ENCODE measurements at places on chromosomes 1 and 21.
A peak's percentile ranks its signal among the peaks of the same experiment; 100 is the strongest.

GRCh38 chr1:57134803-57135202, 169.0 kb upstream of the C8B start:
- DNase-seq, result no peak

DNA sequence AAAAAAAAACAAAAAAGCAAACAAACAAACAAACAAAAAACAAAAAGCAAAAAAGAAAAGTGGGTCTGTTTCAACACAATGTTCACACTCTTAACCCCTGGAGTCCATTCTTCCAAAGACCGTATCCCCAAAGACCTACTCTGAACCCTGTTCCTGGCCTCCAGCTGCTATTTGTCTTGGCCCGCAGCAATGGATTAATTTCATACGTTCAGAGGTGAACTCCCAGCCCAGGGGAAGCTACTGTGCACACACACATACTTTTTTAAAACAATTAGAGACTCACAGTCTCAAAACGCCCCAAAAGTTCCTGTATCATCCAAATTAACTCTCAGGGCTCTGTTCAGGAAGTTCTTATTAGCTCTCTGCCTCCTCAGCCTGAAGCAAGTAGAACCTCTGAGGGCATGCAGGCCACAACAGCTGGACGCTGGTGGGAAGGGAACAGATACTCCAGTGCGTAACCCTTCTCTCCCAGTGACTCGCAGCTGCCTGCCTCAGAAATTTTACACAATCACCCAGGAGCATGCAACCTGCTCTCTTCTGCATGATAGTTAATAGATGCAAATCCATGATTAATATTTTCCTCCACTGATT, 395.4 kb downstream of the RRAGC start:
- no peak for DNase-seq

DNA sequence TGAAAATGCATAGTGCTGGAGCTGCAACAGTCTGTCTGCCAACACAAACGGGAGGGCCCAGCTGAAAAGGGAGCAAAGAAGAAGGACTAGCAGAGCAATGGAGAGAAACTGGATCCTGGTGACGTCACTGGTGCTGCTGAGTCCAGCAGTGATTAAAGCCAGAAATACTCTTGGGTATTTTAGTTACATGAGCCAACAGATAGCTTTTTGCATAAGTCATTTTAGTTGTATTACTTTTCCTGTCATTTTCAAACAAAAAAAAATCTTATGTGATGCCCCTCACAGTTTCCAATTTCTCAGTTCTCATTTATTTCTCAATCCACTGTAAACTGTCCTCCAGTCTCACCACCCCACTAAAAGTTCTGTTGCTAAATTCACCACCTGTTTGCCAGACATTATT, 38.7 kb upstream of the NEK7 start:
- DNase-seq, result no peak

GRCh38 chr21:28758883-28759242, 233.8 kb downstream of the LTN1 start:
- DNase-seq, result no peak

GRCh38 chr1:236718328-236718727, 32.0 kb downstream of the ACTN2 start:
- no peak for DNase-seq

GRCh38 chr21:41011098-41011731, 156.7 kb upstream of the BACE2 start:
- DNase-seq, result no peak

DNA sequence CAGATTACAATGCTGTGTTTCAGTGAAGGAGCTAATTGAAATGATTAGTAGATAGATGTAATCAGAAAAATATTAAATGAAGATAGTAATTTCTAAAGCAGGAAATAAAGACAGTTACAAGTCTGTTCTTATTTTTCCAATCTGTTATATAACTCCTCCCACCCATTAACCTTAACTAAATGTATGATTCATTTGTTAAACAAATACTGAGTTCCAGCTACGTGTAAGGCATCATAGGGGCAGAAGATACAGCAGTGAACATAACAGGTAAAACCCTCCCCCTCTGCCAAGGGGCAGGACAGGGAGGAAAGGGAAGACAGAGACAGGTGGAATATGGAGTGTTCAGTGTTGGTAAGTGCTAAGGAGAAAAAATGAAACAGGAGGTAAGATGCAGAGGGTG, at the start of gene FAM177B:
Gene FAM177B, plus strand, starts transcription at position 231 of the 400 bp plus-strand sequence. CDS start 9,344 bp downstream, outside the sequence.
- DNase-seq, result no peak

- no peak for DNase-seq
These were observed 3.7 kb downstream of the KAZN start for GRCh38 chr1:14602136-14602535.

GRCh38 chr1:89364954-89365550, 1.2 kb downstream of the GBP6 start:
- DNase-seq, result no peak

DNA sequence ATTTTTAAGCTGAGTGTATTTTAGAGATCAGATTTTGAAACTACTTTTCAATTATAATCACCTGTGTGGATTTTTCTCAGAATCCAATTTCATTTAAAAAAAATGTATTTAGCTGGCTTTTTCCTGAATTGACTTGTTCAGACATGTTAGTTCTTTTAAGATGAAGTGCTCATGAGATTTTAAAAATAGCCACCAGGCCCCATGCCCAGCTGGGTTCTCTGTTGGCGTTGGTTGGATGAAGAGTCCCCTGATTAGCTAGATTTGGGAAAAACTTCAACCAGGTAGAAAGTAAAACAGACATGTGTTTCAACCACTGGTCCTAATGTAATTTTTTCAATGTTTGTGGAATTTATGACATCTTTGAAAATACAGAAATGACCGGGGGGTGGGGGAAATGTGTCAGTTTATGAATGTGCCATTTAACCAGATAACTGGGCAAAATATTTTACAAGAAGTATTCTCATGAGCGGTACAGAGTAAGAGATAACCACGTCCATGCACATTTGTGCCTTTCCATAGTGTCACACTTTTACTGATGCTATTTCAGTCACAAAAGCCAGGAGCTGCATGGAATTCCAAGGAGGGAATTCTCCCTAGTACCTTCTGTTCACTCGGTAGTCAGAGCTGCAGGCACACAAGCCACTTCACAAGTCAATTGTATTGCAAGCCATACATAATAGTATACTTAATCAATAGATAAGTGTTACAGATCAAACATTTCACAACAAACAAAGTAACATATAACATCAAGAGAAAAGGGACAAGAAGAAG, 51.1 kb downstream of the KCNK1 start:
- DNase-seq, result no peak

- no peak for DNase-seq
These were observed 5.5 kb upstream of the JUN start for GRCh38 chr1:58789322-58789856.

DNA sequence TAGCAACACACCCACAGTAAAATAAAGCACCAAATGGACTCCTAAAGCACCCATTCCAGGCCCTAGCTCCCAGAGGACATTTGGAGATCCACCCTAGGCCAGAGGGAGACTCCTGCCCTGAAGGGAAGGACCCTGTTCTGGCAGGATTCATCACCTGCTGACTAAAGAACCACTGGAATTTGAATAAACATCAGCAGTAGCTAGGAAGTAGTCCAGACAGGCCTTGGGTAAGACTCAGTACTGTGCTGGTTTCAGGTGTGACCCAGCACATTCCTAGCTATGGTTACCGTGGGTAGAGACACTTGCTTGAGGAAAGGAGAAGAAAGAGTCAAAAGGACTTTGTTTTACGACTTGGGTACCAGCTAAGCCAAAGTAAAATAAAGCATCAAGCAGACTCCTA, 92.7 kb upstream of the LRRC7 start:
- no peak for DNase-seq

DNA sequence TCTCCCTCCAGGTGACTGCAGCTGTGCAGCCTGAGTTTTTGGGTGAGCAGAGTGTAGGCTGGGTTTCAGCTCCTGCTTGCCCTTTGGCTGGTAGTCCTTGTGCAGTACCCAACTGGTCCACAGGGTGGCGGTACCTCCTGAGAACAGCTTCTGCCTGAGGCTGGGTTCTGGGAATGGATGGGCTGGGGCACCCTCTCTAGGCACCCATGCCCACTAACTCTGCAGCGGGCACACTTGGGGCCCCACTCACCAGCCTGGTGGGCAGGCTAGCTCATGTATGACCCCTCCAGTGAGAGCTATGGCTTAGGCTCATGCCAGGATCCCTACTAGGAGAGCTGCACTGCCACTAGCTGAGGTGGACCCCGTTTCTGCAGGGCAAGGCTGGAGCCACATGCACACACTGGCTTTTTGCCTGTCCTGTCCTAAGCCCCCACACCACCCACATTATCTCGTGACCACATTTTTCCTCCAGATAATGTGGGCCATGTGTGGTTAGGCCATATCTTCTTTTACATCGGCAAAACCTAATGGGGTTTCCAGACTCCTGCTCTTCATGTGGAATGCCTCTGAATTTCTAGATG, 15.5 kb upstream of the GSTM4 start:
- DNase-seq, result peak; percentile 72

GRCh38 chr1:235329139-235329902, 951 bp downstream of the GGPS1 start:
- peak; percentile 74 for DNase-seq

DNA sequence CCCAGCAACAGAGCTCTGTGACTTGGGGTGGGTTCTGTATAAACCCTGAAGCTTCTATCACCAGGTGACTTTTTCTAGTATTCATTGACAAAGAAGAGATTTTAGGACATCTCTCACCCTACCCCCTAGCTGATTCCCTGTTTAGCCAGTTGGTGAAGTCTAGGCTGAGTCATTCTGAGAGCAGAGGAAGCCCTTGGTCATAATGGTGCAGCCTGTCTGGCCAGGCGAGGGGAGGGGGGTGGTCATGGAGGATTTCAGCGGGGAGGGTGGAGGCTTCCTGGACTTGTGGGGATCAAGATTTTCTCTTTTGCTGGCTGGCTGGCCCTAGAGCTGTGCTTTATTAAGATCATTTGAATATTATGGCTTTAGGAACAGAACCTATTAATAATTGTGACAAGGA, 262.6 kb downstream of the CAMTA1 start:
- no peak for DNase-seq

GRCh38 chr1:25743164-25744139, 56.5 kb upstream of the SELENON start:
- DNase-seq, result no peak

DNA sequence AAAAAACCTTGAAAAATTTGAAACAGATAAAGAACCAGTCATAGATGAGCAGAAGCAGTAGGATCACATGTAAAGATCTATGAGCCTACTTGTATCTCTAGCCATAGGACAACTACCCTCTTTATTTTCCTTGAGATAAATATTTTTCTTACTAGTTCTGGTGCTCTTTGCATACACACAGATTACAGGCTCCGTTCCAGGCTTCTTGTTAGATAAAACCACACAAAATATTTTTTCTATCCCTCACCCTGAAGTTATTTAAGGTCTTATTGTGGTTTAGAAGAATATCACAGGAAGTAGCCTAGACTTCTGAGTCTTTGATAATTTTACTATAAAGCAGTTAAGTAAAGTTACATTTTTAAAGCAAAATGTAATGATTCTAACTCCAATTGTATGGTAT, 512.2 kb downstream of the NEGR1 start:
- DNase-seq, result no peak

GRCh38 chr1:25772692-25773245, 27.2 kb upstream of the SELENON start:
- DNase-seq, result no peak

- DNase-seq, result no peak
These were observed 1.9 kb upstream of the YRDC start for GRCh38 chr1:37809942-37810341.

DNA sequence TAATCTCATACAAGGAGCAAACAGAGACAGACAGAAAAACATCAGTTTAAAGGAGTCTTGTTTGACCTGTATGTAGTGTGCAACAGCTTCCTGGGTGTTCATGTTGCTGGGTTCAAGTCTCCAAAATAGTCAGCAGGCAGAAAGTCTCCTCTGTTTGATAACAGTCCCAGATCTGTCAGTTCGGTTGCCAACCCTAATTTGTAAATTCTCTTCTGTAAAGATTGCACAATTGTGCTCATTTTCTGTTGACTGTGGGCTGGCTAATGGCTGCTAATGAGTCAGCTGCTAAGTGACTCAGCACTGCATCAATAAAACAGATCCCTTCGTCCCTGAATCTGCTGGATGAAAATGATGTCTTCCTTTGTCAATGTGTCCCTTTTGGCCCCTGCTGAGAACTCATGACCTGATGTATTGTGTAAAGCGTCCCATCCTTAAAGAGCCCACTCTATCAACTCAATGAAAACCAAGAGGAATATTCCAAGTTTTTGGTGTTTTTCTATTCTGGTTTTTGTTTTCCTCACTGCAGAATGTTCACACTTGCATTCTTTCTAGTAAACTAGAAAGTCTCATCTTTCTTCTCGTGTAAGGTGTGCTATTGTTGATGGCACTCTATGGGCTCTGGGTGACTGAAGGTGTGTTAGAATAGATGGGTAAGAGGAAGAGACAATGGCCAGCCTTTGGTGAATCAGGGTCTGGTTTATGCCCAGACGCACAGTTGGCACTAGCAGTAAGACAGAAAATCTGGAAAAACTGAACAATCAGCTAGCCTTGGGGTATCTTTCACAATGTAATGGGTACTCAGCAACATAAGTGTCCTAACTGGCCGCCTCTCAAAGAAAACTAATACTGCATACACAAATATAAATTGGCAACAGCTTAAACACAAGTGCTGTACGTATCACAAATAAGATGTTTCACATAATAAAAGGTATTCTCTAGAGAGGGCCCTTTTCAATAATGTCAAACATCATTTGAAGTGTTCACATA, 75.1 kb upstream of the SIPA1L2 start:
- DNase-seq, result no peak

GRCh38 chr1:59699227-59699847, 115.4 kb upstream of the HOOK1 start:
- peak; percentile 45 for DNase-seq

DNA sequence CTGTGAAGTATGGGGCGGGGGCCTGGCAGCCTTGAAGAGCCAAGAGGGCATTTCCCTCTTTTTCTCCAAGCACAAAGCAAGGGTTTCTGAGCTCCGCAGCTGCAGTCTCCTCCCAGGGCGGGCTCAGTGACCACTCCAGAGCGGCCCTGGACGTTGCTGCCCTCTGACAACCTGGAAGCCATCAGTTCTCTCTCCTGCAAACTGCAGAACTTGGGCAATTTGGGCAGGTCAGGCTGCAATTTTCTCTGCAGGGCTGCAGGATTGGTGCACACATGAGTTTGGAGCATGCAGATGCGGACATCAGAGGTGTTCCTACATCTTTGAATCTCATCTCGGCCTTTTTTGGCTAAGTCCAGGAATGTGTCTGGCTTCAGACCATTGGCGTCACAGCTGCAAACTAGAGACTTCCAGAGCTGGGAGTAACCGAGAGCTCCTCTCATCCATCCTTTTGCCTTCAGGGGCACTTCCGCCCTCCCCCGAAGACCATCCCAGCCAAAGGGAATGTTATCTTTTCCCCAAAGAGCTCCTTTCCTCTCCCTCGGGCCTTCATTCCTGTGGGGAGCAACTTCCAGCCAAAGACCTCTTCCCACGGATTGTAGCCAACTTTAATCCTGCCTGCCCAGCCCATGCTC, 139.6 kb upstream of the WNT4 start:
- no peak for DNase-seq
